ENCODE measurements at places on chromosomes 2 and 18.

DNA sequence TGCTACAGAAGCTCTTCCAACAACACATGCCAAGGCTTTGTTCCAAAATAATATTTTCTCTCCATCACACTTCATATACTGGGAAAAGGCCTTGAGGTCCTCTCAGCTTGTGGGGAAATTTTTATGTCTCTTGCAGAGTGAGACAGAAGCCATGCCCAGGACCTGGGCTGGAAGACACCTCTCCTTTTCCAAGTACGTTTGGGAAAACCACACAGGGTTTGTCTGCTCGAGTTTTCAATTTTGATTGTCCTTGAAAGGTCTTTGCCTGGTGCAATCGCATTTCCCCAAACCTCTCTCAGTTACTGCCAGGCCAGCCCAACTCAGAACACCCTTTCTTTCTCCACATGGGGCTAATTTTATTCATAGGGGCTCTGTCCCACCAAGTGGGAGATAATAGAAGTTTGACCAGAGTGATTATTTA lies 272.2 kb downstream of the OSR1 start:
- DNase-seq = peak; percentile 71

GRCh38 chr2:692767-693166 lies 15.6 kb upstream of the TMEM18 start:
- DNase-seq = no peak

GRCh38 chr2:33616873-33617272 lies 17.8 kb upstream of the FAM98A start:
- no peak for DNase-seq

- DNase-seq = no peak
Observed at GRCh38 chr18:52386306-52386705, 46.3 kb downstream of the DCC start.

- DNase-seq = no peak
Observed at GRCh38 chr2:66469214-66469902, 34.4 kb downstream of the MEIS1 start.

- DNase-seq = no peak
Observed at GRCh38 chr18:6553234-6553900, 138.7 kb upstream of the L3MBTL4 start.

DNA sequence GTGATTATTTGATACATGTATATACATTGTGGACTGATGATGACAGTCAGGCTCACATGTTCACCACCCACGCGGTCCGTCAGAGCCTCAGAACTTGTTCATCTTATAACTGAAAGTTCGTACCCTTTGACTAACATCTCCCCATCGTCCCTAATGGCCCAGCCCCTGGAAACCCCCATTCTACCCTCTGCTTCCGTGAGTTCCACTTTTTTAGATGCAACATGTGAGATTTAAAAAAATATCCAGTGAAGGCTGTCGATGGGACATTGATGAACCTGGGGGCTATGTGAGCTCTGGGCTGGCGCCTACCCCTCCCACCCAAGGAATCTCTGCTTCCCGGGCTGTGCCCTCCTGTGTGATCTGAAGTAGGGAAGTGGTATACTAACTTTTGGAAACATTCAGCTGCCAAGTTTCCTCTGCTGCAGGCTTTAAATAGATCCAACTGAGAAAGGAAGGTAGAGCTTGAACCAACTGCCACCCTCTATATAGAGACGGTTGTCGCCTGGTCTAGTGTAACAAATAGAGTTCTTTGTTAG lies 163.8 kb downstream of the FAM210A start:
- DNase-seq = no peak

DNA sequence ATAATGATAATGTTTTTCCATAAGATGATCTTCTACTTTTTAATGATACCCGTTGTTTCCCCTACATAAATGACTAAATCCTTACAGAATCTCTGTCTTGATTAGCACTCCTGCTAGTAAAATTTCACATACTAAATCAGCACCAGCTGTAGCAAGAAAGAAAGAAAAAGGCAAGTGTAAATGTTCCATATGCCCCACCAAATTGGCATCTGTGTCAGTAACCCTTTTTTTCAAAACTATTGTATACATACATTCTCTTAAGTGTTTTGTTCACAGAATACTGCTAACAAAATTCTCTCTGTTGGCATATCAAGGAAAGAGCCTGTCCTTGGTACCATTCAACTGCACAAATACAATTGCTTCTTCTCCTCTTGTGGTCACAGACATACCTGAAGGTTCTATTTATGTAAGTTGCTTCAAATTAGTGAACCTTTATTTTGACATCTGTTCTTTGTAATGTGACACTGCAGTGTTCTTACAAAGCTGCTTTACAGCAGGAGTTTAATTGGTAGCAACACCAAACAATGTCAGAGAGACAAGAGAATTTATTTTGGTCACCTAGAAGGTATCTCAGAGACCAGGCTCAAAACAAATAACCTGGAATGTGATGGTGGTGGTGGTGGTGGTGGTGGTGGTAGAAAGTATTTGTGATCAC lies 641.9 kb downstream of the ZEB2 start:
- DNase-seq = no peak

- no peak for DNase-seq
Observed at GRCh38 chr18:2618009-2618408, 37.5 kb upstream of the SMCHD1 start.

All from endodermal cell (in vitro differentiated cells).